ENCODE measurements at places on chromosomes 16 and 17.
A peak's percentile ranks its signal among the peaks of the same experiment; 100 is the strongest.

GRCh38 chr16:88465387-88465983 is 12.4 kb downstream of the ZFPM1 start:
- DNase-seq: no peak

DNA sequence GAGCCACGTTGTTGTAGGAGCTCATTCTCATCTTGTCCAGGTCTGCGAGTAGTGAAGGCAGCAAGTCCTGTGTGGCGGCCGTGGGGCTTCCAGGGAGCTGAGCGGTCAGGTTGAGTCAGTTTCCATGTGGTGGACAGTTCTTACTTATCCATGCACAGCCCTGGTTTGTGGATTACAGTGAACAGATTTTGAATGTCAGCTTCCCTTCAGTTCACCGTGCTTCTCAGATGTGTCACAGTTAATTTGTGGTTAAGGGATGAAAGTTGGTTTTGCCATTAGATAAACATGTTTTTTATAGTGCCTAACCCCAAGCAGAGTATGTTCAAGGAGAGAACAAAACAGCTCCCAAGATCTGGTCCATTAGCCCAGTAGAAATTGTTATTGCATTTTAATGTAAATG is 103.1 kb downstream of the RPTOR start:
- DNase-seq: no peak

DNA sequence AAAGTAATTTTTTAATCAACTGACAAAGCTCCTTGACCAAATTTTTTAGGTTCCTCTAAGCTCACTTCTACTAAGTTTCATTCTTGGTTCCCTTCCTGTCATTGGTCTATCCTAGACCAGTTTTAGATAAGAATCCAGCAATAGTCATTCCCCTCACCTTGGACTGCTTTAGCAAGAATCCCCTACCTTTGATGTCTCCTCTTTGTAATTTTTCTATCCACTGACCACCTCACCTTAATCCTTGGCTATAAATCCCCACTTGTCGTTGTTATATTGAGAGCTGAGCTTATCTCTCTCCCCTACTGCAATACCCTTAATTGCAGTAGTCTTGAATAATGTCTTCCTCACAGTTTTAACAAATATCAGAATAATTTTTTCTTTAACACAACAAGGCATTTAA is 107.2 kb downstream of the USP32 start:
- DNase-seq: no peak

- DNase-seq: no peak
These were observed 403 bp upstream of the KRTAP3-1 start for GRCh38 chr17:41009301-41009760.

DNA sequence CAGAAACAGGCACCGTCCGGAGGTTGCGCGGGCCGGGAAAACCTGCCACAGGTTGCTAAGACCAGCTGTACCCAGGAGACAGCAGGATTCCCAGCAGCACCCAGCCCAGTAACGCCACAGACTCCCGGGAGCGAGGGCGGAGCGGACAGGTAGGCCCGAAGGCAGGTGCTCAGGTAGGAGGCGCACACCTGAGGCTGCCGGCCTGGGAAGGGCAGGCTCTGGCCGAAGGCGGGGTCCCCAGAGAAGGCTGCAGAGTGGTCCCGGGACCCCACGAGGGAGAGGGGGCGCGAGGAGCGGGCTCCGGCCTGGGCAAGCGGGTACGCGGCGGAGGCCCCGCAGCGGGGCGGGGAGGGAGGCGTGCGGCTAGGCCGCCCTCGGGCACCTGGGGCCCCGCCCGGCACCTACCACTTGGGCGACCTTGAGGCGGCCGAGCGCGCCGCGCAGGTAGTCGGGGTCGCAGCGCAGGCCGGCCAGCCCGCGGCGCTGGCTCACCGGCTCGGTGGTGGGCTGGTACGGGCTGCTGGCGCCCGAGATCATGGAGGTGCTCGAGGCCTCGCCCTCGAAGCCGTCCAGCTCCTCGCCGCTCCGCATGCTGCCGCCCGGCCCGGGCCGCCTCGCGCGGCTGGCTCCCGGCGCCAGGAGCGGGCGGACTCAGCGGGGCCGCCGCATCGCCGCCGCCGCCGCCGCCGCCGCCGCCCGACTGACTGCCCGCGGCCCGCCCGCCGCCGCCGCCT is 441 bp downstream of the CMTM4 start:
- no peak for DNase-seq

DNA sequence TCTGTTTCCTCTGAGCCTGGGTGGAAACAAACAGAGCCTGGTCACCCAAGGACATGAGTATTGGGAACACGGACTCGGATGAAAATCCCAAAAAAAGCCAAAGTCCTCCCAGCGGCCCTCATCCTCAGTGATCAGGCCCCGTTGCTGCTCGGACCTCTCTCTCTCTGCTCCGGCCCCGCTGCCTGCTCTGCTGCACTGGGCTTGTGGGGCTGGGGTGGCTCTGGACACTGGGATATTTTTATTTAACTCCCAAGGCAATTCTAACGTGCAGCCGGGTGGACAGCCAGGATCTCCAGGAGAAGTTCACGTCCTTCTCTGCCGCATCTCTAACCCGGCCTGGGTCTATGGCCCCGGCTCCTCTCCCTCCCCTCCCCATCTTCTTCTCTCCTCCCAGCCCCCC is 280.9 kb upstream of the TNRC6C start:
- DNase-seq: no peak

- no peak for DNase-seq
These were observed 27.4 kb upstream of the CAPNS2 start for GRCh38 chr16:55539049-55539448.

DNA sequence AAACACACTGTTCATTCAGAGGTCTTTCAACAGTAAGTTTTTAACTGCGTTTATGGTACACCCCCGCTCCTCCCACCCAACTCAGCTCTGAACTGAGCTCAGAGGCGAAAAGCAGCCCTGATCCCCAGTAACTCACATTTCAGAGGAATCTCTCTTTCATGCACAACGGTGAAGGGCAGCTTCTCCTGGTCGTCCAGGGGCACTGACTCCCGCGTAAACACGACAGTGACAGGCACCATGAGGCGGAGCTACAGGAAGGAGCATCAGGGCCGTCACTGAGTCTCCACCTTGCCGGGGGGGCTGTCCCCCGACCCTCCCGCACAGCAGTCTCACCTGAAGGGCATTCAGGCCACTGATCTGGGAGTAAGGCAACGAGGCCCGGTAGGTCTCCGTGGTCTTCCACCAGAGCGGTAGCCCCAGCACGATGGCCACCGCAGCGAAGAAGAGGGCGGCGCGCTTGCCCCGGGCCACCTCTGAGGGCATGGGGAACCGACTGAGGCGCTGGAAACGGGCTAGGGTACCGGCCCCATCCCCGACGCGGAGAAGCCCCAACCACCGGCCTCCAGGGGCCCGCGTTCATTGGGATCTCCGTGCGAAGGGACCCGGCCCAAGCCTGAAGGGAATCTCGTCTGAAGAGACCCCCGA is 486 bp downstream of the PIGS start:
- no peak for DNase-seq

GRCh38 chr16:78761427-78761826 is 662.0 kb downstream of the WWOX start:
- no peak for DNase-seq

GRCh38 chr17:2181897-2182448 is 121.6 kb downstream of the SMG6 start:
- no peak for DNase-seq

- DNase-seq: peak; percentile 3
These were observed 4.7 kb downstream of the COQ7 start for GRCh38 chr16:19071811-19072777.

- DNase-seq: no peak
These were observed 64.6 kb downstream of the KPNA2 start for GRCh38 chr17:68100000-68100641.

DNA sequence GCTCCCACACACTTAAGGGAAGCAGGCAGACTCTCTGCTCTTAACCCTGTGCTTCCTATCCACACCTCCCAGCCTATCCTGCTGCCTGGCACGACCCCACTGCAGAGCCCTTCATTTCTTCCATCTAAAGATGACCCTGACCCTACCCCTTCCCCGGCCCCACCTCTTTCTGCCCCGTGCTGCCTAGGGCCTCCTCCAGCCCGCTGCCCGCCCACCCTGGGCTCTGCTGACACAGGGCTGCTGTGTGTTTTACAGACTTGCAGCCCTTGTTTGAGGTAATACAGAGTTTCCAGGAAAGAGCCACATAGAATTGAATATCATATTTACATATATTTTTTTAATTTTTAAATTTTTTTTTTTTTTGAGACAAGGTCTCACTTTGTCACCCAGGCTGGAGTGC is 42.0 kb downstream of the MEOX1 start:
- no peak for DNase-seq

DNA sequence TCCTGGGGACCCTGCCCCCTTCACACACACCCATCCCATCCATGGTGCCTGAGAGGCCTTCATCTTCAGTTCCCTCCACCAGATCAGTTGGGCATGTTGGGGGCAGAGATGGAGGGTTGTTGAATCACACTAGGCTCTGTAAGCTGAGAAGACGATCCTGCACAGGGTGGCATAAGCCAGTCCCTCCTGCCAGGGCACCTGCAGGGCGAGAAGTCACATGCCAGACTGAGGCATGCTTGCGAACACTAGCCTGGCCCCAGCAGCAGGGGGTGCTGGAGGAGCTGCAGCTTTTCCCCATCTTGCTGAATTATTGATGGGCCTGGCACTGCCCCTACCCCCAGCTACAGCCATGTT is 6.1 kb upstream of the TBX2 start:
- no peak for DNase-seq

DNA sequence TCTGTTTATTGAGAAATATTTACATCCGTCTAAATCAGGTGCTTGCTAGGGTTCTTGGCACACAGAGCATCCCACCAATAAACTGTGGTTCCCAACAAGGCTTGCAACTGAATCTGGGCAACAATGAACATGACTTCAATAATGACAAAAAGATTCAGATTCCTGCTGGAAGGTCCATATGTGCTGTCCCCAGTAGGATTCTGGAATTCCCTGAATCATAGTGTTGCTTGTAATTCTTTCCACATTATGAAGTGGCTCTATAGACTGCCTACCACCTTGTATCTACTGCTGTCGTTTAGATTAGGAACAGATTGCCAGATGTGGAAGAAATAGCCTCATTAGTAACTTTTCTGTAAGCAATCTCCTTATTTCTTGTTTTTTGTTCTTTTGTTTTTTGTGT is 265.9 kb downstream of the WWOX start:
- no peak for DNase-seq

DNA sequence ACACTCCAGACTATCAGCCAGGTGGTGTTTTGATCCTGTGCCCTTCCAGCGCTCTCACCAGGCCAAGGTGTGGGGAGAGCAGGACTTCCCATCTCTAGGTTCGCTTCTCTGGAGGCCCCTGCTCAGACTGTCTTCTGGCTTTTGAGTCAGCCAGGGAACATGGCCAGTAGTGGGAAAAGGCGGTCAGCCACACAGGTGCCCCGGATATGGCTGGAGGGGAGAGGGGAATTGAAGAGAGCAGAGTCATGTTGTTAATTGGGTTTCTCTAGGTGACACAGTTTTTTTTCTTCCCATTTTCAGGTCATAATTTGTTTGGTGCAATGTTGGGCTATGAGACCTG is 1.5 kb downstream of the MINK1 start:
- no peak for DNase-seq

DNA sequence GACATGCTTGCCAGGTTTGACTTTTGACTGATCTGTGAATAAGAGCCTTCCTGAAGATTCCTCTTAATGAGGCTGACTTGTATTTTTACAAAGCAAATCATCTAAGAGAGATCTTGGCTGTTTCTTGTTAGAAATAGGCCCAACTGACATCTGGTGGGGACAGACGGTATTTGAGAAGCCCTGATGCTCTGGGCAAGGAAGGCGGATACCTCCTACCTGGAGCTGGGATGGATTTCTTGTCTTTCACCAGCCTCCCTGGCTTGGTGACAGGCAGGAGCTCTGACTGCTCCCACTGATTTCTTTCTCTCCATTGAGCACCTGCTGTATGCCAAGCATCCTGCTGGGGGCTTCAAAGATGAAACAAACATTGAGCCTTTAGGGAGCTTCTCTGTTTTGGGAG is 40.4 kb downstream of the AKAP1 start:
- DNase-seq: no peak

DNA sequence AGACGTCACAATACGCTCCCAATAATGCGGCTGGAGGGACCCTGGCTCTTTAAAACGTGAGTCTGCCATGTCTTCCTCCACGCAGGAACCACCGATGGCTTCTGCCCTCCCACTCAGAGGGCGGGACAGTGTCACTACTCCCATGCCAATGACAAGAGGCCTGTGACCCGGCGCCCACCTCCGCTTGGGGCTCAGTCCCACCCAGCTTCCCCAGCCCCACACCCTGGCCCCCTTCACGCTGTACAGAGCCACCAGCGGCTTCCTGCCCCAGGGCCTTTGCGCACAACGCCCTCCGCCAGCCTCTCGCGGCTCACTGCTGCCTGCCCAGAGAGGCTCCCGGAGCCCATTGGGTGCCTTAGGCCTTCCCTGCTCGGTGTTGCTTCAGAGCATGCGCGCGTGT is 29.5 kb upstream of the ZNF469 start:
- no peak for DNase-seq

DNA sequence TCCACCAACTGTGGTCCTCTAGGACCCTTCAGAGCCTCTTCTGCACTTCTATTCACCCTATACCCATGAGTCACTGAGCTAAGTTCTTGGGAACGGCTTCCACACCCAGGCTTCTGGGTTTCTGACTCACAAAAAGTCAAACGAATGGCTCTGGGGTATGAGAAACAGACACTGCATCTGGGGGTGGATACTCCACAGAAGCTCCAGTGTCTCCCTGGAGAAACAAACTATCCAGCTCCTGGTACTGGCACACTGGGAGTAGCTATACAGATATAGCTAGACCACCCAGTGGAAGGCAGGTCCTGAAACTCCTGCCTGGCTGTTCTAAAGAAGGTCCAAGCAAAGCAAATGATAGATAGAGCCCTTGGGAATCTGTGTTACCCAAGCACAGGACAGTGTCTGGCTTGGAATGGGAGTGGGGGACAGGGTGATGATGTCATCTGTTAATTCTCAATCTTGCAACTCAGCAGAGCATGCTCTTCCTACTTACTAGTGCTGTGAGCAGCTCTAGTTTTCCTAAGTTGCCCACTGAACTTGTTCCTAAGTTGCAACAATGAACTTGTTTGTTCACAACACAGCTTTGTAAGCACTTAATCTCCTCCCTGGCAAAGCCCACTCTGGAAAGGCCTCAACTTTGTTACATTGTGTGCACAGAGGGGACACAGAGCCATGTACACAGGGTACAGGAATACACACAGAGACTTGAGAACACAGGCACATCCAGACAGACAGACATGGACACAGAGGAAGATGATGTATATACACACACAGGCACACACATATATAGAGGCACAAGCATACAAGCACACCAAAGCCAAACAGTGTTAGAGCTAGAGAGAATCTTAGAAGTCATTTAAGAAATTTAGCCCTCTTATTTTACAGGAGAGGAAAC is 6.7 kb downstream of the MMP28 start:
- DNase-seq: no peak

DNA sequence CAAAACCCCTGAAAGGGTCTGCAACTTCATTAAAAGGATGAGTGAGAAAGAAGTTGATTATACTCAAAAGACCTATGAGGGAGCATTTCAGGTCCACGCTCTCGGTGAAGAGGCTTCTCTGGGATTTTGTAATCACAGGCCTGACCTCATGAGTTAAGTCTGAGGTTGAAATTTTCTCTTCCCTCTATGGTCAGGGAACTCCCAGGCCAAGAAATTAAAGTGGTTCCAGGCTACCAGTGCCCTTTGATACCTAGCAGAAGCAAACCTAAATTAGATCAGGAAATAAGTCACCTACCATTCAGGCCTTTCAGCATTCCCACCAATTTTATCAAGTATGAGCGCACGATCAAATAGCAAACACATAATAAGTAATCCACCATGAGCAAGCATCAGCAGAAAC is 27.9 kb downstream of the MBTD1 start:
- no peak for DNase-seq

Data from stimulated activated CD4-positive, alpha-beta T cell treated with anti-CD3 and anti-CD28 coated beads, Interleukin-1b, Interleukin-23, amount 100 ng/mL, for 1 hour (primary cell).